Smooth muscle cell of bladder (primary cell): ENCODE measurements at places on chromosomes 16 and 17. TPM values are rescaled to one million over a fixed set of nuclear protein-coding genes. Genes with fewer than 3 reads are reported as not detected.

Gene PMP22
- 130 and 170 TPM in 2 replicates for total RNA-seq

Gene NUPR1
- total RNA-seq, result 32.5 and 50.5 TPM in 2 replicates

Gene ATP1B2
- total RNA-seq, result not detected in 2 replicates

Gene DRC3
- total RNA-seq, result 0.55 and 0.71 TPM in 2 replicates

Gene TPSD1
- total RNA-seq, result not detected in 2 replicates
